Germinal center (tissue), 1 donor: ENCODE measurements at places on chromosomes 2 and 18.

- DNase-seq: no peak
These were observed 49.4 kb downstream of the SMAD7 start for GRCh38 chr18:48901145-48902022.

- DNase-seq: no peak
These were observed 40.6 kb downstream of the TRABD2A start for GRCh38 chr2:84840306-84840705.

DNA sequence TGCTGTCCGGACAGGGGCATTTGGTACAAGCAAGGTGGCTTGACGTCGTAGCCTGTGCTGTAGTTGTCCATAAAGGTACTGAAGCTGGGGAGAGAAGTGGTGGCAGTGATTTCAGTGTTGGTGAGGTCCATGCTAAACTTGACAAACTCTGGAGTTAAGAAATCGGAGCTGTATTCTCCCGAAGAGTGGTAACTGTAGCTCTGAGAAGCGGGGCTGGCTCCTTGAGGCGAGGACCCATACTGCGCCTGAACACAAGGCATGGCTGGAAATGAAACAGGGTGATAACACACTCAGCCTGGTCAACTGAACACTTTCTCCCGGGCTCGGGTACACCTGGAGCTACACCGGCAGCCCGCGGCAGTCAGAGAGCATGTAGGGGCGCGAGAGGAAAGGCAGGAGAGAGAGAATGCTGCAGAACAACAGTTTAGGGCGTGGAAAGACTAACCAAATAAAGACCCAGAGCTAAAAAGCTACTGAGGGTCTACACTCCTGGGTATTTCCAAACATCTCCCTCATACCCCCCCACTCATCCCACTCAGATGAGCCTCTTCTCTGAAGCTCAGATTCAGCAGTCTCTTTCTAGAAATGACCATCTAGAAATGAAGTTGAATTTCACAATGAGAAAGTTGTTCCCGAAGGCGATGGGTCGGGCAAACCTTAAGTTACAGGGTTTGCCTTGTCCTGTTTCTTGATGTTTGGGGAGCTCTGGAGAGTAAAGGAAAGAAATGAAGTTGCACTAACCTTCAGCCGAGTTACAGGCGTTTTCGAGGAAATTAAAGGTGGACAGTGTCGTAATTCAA is 2.4 kb downstream of the NR4A2 start:
- DNase-seq: no peak

DNA sequence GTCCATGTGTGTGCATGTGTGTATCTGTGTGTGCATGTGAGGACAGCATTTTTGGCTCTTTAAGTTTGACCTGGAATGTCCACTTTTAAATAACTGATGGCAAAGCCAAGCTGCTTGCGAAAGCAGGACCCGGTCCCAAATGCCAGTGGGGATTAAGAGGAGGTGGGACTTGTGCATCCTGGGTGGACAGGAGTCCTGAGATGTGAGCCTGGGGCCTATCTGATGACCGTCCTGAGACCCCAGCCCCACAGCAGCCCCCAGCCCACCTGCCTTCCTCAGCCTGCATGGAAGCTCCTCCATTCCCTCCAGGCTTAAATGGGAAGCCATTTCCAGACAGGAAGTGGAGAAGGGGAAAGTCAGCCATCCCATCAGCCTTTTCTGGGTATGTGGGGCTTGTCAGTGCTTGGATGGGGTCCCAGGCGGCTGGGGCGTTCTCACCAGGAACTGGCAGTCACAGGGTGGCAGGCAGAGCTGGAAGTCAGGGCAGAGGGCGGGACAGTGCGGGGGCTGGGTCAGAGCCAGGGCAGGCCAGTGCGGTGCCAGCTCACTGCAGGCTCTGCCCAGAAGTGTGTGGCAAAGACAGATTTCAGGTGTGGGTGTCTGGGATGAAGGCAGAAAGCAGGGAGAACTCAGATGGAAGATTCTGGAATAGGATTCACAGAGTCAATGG is 117.8 kb downstream of the ACKR3 start:
- no peak for DNase-seq

- DNase-seq: no peak
These were observed 17.4 kb upstream of the SLC35G4 start for GRCh38 chr18:11591957-11592356.

DNA sequence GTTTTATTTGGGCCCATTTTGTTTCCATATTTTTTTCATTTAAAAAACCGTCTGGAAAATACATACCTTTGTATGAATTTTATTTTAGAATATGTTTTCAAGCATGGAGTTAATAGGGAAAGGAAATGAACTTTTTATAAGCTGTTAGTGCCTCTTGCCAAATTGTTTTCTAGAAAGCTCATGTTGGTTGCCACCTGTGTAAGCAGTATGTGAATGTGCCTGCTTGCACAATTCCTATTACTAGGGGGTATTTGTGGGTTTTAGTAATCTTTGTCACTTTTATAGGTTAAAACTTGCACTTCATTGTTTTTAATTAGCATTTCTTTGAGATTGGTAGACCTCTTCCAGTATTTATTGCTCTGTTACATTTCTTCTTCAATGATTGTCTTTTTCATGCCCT is 107.3 kb downstream of the TANC1 start:
- DNase-seq: no peak

DNA sequence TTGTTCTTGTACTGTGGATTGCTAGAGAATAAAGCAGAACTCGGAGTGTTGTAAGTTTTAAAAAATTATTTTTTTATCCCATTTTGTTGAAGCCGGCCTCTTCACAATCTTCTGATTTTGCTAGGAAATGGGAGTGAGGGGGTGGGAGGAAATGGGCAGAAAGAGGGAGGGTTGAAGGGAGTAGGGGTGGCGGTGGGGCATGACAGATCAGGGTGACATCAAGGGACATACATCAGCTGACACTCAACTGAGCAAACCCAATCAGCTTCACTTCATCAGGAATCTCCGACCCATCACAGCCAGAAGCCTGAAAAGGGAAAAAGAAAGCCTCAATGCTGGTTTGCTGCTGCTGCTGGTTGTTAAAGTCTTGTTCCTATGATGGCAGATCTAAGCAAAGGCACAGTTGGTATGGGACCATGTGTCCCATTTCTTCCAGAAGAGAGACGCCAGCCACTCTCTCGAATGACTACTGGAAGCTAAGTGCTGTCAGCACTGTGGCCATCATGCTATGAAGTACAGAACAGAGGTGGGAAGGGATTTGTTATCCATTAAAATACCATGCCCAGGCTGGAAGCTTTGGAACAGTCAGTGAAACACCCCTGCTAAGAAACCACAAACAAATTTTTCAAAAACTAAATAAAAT is 292.0 kb downstream of the STK39 start:
- no peak for DNase-seq
